CD4-positive, alpha-beta T cell (primary cell): ENCODE measurements at places on chromosomes 7 and 10. TPM values are rescaled to one million over a fixed set of nuclear protein-coding genes. Genes with fewer than 3 reads are reported as not detected.

The ZNF273 gene
- 6.8 TPM for total RNA-seq

The TSPAN12 gene
- not detected for total RNA-seq

The TBXAS1 gene
- total RNA-seq = 5.5 TPM

The PTPRE gene
- 55.1 TPM for total RNA-seq

The ZNF25 gene
- total RNA-seq = 5.4 TPM

DNA sequence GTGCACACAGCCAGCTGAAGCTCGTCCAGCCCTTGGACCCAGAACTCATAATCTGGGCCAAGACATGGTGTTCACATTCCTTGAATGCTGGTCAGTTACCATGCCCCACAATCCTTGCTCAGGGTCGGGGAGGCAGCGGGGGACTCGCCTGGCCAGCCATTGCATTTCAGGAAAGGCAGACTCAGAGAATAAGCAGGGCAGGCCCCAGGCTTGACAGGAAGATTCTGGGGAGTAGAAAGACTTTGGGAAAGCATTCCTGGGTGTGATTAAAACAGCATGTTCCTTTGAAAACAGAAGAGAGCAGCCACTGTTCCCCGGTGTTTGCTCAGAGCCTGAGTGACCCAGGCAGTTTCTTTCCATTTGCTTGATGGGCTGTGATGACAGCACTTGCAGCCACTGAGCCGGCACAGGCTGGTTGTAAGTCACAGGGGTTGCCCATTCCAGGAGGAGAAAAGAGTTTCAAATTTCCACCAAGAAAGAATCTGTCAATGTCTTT is 473.7 kb downstream of the TYW1 start:
- no peaks in the 10 kb centered on the region for H3K27me3 ChIP-seq
- no peak overlapping the region for H3K27ac ChIP-seq
- H3K36me3 ChIP-seq = no peaks in the 10 kb centered on the region
- no peak overlapping the region for H3K4me3 ChIP-seq

DNA sequence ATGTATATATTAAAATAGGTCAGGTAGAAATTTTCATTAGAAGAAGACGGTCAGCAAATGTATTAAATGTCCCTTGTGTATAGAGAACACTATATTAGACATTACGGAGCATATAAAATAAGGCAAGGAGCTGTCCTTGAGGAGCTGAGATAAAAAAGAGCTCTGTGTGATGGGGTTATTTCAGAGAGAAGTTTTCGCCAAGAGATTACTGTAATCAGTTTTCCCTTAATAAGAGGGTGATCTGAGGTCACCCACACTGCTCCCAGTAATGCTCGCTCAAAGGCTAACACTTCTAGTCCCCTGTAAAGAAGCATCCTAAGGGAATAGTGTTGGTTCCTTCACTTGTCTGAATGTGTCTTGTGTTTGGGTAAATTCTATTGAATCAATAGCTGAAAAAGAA is 86.7 kb upstream of the PRR15 start:
- H3K27ac ChIP-seq = no peak overlapping the region
- H3K4me3 ChIP-seq = no peak overlapping the region
- no peak for DNase-seq
- no peaks in the 10 kb centered on the region for H3K4me1 ChIP-seq
- H3K27me3 ChIP-seq = no peaks in the 10 kb centered on the region

GRCh38 chr10:73625004-73625883 is 16.0 kb downstream of the MYOZ1 start:
- no peaks in the 10 kb centered on the region for H3K27me3 ChIP-seq
- H3K36me3 ChIP-seq = no peaks in the 10 kb centered on the region
- H3K27ac ChIP-seq = peak overlapping the region; percentile 62
- DNase-seq = peak; percentile 42

DNA sequence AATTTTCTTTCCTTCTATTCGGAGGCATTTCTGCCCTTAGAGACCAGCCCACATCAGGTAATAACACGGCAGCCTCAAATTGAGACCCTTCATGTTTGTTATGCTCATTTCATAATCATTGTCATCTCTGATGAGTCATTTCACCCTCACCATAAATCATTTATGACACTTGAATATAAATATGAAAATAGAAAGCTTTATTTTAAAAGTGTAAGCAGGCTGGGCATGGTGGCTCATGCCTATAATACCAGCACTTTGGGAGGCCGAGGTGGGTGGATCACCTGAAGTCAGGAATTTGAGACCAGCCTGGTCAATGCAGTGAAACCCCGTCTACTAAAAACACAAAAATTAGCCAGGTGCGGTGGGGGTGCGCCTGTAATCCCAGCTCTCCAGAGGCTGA is 57.4 kb upstream of the EGFR start:
- H3K27ac ChIP-seq = no peak overlapping the region
- no peak for DNase-seq
- no peaks in the 10 kb centered on the region for H3K4me1 ChIP-seq
- no peaks in the 10 kb centered on the region for H3K27me3 ChIP-seq

GRCh38 chr7:8418629-8419245 is 14.7 kb upstream of the NXPH1 start:
- peak; percentile 22 for DNase-seq
- H3K27ac ChIP-seq = no peak overlapping the region
- no peak overlapping the region for H3K4me3 ChIP-seq
- no peaks in the 10 kb centered on the region for H3K36me3 ChIP-seq

DNA sequence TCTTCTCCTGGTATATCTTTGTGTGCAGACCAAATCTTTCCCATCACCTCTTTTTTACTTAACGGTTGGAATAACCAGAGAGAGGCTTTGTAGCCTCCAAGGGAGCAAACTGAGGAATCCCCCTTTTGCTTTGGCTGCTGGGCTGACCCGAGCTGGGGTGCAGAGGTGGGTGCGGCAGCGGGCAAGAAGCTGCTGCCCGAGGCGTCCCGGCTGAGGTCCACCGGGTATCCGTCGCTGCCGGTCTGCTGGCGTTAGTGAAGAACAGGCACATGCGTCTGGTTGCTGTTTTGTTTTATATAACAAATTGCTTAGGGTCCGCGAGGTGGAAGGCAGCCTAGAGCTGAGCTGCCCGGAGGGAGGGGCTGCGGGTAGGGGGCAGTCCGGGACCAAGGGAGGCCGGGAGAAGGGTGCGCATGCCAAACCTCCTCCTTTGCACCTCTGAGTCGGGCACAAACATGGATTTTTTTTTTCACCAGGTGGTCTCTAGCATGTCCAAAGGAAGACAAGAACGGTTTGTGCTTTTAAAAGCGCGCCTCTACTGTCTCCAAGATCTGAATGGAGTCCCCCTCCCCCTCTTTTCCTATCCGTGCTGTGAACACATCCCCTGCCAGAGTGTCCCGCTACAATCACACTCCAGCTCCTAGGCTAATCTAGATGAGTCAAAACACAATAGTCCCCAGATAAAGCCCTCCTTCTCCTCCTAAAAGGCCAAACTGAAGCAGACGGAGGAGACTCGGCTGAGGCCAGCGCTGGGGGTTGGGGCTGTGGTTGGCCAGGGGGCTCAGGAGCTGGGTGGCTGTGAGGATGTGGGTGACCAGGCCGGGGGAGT is 6.8 kb upstream of the GATA3 start:
- H3K36me3 ChIP-seq = no peaks in the 10 kb centered on the region
- DNase-seq = no peak
- H3K4me3 ChIP-seq = no peak overlapping the region

GRCh38 chr7:8833355-8833754 is 399.9 kb downstream of the NXPH1 start:
- H3K4me1 ChIP-seq = no peaks in the 10 kb centered on the region
- H3K27ac ChIP-seq = no peak overlapping the region
- no peaks in the 10 kb centered on the region for H3K36me3 ChIP-seq
- no peak overlapping the region for H3K4me3 ChIP-seq

DNA sequence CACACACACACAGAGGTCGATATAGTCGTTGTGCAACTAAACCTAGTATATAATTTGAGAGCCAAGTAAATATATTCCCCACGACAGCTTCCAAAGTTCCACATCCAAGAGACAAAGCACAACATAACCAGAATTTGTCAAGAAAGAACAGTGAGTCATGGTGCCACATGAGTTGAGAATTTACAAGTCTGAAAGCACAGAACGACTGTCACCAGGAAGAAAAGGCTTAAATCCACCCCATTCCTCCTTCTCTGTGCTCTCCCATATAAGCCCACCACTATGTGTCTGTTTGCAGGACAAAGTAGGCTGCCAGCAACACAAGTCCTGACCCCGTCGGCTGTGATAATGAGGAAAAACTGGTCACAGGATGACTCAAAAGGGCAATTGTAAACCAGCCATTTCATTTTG is 32.8 kb downstream of the GSAP start:
- H3K4me3 ChIP-seq = no peak overlapping the region
- no peak for DNase-seq

- peaks cover 35% of the 10 kb centered on the region for H3K36me3 ChIP-seq
- H3K27me3 ChIP-seq = no peaks in the 10 kb centered on the region
- H3K4me3 ChIP-seq = no peak overlapping the region
- no peak overlapping the region for H3K27ac ChIP-seq
- no peak for DNase-seq
- H3K4me1 ChIP-seq = peaks cover 31% of the 10 kb centered on the region
These were observed 236.2 kb upstream of the KLF14 start for GRCh38 chr7:130970196-130970595.

DNA sequence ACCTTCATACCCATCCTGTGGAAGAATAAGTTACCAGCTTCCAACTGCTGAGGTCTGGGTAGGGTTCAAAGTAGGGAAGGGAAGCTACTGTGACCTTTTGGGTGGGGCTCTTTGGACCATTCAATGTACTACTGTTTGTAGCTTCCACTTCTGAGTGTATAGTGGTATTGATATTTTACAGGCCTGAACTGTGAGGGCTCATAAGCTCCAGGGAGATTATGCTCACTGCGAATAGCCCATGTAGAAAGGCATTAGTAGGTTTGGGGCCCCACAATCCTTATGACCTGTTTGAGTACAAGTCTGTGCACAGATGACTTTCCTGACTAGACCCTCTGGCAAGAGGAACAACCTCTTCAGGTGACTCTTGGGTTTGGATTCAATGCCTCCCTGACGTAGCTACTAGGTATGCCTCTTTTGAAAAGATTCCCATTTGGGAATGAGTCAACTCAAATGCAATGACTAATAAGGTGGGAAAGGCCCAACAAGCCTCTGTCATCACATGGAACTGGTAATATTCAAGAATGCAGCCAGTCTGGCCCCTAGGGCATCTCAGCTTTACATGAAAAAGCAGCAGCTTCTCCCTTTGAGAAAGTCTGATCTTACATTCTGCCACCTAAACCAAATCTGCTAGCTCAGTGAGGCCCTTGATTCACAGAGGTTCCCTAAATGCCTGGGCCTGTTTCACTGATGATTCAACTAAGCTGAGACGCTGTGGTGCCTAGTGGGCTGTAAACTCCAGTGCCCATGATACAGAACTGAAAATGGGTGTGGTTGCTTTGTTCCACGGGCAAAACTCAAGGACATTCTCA is 79.8 kb downstream of the ABI1 start:
- H3K36me3 ChIP-seq = peaks cover 9% of the 10 kb centered on the region
- no peak overlapping the region for H3K27ac ChIP-seq
- H3K27me3 ChIP-seq = no peaks in the 10 kb centered on the region
- H3K4me3 ChIP-seq = no peak overlapping the region
- peaks cover 35% of the 10 kb centered on the region for H3K4me1 ChIP-seq

- no peaks in the 10 kb centered on the region for H3K36me3 ChIP-seq
- H3K4me1 ChIP-seq = no peaks in the 10 kb centered on the region
- H3K27me3 ChIP-seq = no peaks in the 10 kb centered on the region
- no peak for DNase-seq
- H3K4me3 ChIP-seq = no peak overlapping the region
These were observed 96.2 kb upstream of the KAT6B start for GRCh38 chr10:74730246-74730645.

- no peak overlapping the region for H3K4me3 ChIP-seq
- no peaks in the 10 kb centered on the region for H3K27me3 ChIP-seq
- no peak overlapping the region for H3K27ac ChIP-seq
- peaks cover 63% of the 10 kb centered on the region for H3K36me3 ChIP-seq
These were observed 40.2 kb downstream of the FBH1 start for GRCh38 chr10:5930272-5930671.

GRCh38 chr10:77574438-77574837 is 63.2 kb downstream of the KCNMA1 start:
- H3K36me3 ChIP-seq = no peaks in the 10 kb centered on the region
- no peaks in the 10 kb centered on the region for H3K27me3 ChIP-seq
- no peak for DNase-seq
- H3K27ac ChIP-seq = no peak overlapping the region
- no peaks in the 10 kb centered on the region for H3K4me1 ChIP-seq
- no peak overlapping the region for H3K4me3 ChIP-seq

GRCh38 chr10:21888959-21889358 is 114.6 kb downstream of the DNAJC1 start:
- no peaks in the 10 kb centered on the region for H3K27me3 ChIP-seq
- H3K4me3 ChIP-seq = no peak overlapping the region
- DNase-seq = no peak
- H3K36me3 ChIP-seq = peaks cover 3% of the 10 kb centered on the region

DNA sequence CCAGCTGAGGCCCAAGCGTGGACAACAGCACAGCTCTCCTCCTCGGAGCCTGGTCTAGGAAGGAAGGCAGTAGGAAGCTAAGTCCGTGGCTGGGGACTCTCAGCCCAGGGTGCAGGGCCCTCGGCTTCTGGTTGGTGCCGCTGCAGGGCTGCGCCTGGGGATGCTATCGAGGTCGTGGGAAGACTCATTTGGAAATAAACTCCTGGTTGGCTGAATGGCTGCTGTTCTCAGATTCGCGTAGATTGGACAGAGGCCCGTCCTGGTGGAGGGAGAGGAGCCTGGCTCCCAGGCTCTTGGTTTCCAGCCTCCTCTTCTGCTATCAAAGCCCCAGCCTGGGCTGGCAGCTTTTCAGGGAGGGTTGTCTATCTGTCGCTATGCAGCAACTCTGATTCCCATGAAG is 152.6 kb upstream of the FZD8 start:
- no peak overlapping the region for H3K27ac ChIP-seq
- no peak for DNase-seq
- no peaks in the 10 kb centered on the region for H3K36me3 ChIP-seq
- no peaks in the 10 kb centered on the region for H3K4me1 ChIP-seq
- H3K27me3 ChIP-seq = no peaks in the 10 kb centered on the region

GRCh38 chr10:44386546-44387052 is 1.7 kb upstream of the CXCL12 start:
- H3K27ac ChIP-seq = no peak overlapping the region

DNA sequence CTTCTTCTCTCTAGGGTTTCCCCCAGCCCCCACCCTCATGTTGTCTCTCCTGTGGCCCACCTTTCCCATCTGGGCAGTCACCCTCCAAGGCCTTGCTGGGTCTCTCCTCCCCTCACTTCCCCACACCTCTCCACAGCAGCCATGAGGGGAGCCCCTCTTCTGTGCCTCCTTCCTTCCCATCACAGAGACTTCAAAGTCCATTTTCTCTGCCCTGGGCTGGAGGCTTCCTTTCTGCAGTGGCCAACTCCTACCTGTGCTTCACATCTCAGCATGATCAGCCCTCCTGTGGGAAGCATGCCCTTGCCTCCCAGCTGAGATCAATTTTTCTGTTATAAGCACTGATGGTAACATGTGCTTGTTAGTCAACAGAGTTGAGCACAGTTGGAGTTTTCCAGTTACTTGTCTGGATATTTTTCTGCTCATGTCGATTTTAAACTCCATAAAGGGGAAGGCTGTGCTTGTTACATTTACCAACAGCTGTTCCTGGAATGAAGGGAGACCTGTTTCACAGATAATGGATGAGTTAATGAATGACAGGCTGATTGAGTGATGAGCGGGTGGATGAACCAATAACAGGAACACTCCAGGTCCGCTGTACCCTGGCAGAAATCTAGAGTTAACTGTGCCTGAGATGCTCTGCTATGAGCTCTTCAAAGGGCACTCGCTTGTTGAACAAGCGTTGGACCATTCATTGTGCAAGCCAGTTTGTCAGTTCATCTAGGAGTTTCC is 71.4 kb upstream of the PRSS58 start:
- H3K36me3 ChIP-seq = no peaks in the 10 kb centered on the region
- DNase-seq = no peak
- no peaks in the 10 kb centered on the region for H3K4me1 ChIP-seq
- H3K4me3 ChIP-seq = no peak overlapping the region

- H3K27ac ChIP-seq = no peak overlapping the region
- no peak overlapping the region for H3K4me3 ChIP-seq
- no peaks in the 10 kb centered on the region for H3K27me3 ChIP-seq
- no peaks in the 10 kb centered on the region for H3K36me3 ChIP-seq
These were observed 42.5 kb downstream of the SYPL1 start for GRCh38 chr7:106069471-106070200.
